ENCODE measurements at places on chromosomes 2 and 18. TPM values are rescaled to one million over a fixed set of nuclear protein-coding genes. Genes with fewer than 3 reads are reported as not detected.

CRYGD gene
- not detected for polyA plus RNA-seq

GCKR gene
- polyA plus RNA-seq: 0.67 TPM

POLE4 gene
- polyA plus RNA-seq: 42.1 TPM

ASB18 gene
- not detected for polyA plus RNA-seq

NT5C1B gene
- not detected for polyA plus RNA-seq

ST8SIA5 gene
- polyA plus RNA-seq: 0.08 TPM

MEP1B gene
- not detected for polyA plus RNA-seq

MOGAT1 gene
- polyA plus RNA-seq: not detected

FAM168B gene
- polyA plus RNA-seq: 72.7 TPM

TET3 gene
- 1.6 TPM for polyA plus RNA-seq

CROCC2 gene
- not detected for polyA plus RNA-seq

FEV gene
- 1.2 TPM for polyA plus RNA-seq

NTSR2 gene
- polyA plus RNA-seq: not detected

POTEC gene
- polyA plus RNA-seq: not detected

PCARE gene
- polyA plus RNA-seq: not detected

SFT2D3 gene
- 3.9 TPM for polyA plus RNA-seq

SP140 gene
- 0.75 TPM for polyA plus RNA-seq

CHRND gene
- not detected for polyA plus RNA-seq

SLC5A7 gene
- polyA plus RNA-seq: 0.12 TPM

EVA1A gene
- polyA plus RNA-seq: 93.0 TPM
